B cell (primary cell): ENCODE measurements at places on chromosomes 12 and 14. TPM values are rescaled to one million over a fixed set of nuclear protein-coding genes. Genes with fewer than 3 reads are reported as not detected.
A peak's percentile ranks its signal among the peaks of the same experiment; 100 is the strongest.

The CLEC6A gene
- total RNA-seq, result not detected in 2 replicates

The PGF gene
- total RNA-seq, result 0.44 and 0.47 TPM in 2 replicates

The SERPINA9 gene
- 0.73 and 0.74 TPM in 2 replicates for total RNA-seq

The CLEC1B gene
- not detected in 2 replicates for total RNA-seq

DNA sequence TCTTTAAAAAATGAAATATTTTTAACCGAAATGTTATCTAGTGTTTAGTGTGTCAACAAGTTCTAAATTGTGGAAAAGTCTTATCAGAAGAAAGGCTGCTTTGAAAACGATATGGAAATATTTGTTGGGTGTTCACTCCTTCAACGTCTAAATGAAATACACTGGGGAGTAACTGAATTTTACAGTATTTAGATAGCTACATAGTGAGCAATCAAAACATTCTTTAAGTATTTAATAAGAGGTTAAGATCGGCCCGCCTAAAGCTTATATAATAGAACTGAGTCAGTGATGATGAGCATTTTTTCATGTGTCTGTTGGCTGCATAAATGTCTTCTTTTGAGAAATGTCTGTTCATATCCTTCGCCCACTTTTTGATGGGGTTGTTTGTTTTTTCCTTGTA is 228.3 kb downstream of the RAD51B start:
- no peaks in the 10 kb centered on the region for H3K27me3 ChIP-seq
- no peaks in the 10 kb centered on the region for H3K36me3 ChIP-seq
- H3K4me1 ChIP-seq, result no peaks in the 10 kb centered on the region
- no peak overlapping the region for H3K27ac ChIP-seq
- DNase-seq, result no peak

- DNase-seq, result no peak
- H3K27ac ChIP-seq, result no peak overlapping the region
- peaks cover 22% of the 10 kb centered on the region for H3K4me1 ChIP-seq
- no peak overlapping the region for H3K4me3 ChIP-seq
- no peaks in the 10 kb centered on the region for H3K27me3 ChIP-seq
Observed at GRCh38 chr12:94285943-94286582, 137.7 kb downstream of the PLXNC1 start.

GRCh38 chr14:59177262-59177661 is 11.2 kb upstream of the DAAM1 start:
- no peaks in the 10 kb centered on the region for H3K27me3 ChIP-seq
- H3K4me1 ChIP-seq, result peaks cover 12% of the 10 kb centered on the region
- no peak overlapping the region for H3K27ac ChIP-seq
- no peak for DNase-seq
- no peak overlapping the region for H3K4me3 ChIP-seq

DNA sequence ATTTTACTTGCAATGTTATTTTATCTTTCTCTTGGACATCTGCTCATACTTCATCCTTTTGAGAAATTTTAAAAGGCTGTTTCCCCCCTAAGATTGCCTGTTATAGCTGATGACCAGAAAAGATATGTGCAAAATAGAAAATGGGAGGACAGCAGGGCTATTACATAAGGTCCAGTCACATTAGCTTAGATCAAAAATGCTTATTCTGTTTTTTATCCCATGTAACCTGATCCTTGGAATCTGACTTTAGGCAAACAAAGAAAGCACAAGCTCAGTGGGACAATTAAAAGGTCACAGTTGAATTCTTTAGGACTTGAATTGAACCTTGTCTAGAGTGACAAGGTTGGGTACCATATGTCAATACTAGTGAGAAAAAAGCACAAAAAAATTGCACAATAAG is 65.1 kb upstream of the TRHDE start:
- H3K36me3 ChIP-seq, result no peaks in the 10 kb centered on the region
- no peak overlapping the region for H3K27ac ChIP-seq
- H3K4me1 ChIP-seq, result no peaks in the 10 kb centered on the region
- no peaks in the 10 kb centered on the region for H3K27me3 ChIP-seq

DNA sequence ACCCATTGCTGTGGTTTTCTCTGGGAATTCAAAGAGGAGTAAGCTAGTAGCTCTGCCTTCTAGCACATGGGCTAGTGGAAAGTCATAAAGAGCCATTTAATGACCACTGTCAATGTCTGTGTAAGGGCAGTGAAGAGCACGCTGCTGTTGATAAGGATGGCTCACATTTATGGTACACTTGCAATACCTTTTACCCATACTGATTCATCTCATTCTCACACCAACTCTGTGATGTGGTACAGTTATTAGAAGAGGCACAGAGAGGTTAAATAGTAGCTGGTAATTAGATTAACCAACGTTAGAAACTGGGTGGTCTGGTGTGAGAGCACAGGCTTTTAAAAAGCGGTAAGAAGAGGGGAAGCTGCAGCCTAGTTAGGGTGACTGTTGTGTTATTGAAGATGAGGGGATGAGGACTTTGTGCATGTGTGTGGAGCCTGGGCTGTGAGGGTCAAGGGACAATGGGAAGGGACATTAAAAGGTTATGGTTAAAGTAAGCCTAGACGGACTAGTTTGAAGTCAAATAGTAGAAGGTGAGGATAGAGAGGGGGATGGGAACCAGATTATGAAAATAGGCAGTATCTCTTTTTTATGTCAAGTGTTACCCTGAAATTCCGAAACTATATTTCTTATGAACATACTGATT is 25.2 kb downstream of the RASSF3 start:
- H3K4me3 ChIP-seq, result no peak overlapping the region
- no peaks in the 10 kb centered on the region for H3K27me3 ChIP-seq
- H3K36me3 ChIP-seq, result peaks cover 21% of the 10 kb centered on the region
- no peak overlapping the region for H3K27ac ChIP-seq
- H3K4me1 ChIP-seq, result peaks cover 51% of the 10 kb centered on the region
- DNase-seq, result no peak

DNA sequence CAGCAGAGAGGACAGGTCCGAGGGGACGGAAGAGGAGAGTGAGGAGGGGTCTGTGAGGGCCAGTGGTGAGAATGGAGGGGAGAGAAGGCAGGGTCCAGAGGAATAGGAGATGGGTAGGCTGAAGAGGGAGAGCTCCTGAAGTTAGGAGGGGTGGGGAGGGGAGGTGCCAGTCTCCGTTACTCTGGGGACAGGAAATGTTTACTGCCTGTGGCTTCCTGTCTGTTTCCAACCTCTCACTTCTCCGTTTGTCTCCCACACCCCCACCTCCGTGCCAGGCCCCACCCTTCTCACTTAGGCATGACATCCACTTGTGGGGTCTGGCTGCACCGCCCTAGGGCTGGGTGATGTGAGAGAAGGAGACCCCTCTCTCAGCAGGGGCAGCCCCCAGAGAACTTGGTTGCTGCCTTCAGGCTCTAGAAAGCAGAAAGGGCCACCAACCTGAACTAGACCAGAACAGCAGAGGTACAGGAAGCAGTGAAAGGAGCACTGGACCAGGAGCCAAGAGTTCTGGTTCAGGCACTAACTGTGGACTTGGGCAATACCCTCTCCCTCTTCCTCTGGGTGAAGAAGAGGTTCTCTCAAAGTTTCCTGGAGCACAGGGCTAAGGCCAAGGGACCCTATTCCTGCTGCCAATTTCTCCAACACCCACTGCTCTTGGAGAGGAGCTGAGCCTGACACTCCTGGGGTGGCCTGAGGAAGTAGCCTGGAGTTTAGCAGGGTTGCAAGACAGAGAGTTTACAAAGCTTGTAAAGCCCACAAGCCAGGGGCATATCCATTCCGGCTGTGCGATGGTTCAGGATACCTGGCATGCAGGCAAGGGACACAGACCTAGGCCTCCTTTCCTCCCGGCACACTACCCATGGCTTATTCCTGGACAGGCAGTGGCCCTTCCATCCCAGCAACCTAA is 5.5 kb downstream of the ITGA5 start:
- peaks cover 65% of the 10 kb centered on the region for H3K4me1 ChIP-seq
- no peaks in the 10 kb centered on the region for H3K27me3 ChIP-seq
- DNase-seq, result peak; percentile 73
- peak overlapping the region; percentile 57 for H3K4me3 ChIP-seq

DNA sequence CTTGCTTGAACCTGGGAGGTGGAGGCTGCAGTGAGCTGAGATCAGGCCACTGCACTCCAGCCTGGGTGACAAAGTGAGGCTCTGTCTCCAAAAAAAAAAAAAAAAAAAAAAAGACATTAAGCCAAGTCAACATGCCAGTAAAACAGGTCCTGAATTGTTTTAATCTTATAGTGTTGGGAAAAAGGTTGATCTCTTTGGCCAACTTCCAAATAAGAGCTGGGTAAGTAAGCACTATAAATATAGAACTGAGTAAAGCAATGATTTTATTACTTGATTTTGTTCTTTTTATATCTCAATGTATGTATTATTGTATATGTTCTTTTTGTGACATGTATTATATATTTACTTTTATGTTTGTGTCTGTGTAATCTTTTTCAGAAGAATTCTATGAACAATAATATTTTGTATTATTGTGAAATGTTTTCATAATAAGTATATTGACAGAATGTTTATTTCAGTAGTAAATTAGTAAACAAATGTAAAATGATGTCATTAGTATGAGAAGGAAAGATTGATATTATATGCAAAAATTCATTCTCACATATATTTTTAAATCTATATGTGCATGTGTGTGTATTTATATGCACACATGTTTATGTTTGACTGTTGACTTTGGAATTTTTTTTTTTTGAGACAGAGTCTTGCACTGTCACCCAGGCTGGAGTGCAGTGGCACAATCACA is 9.6 kb upstream of the AKAP6 start:
- no peak overlapping the region for H3K4me3 ChIP-seq
- H3K27me3 ChIP-seq, result no peaks in the 10 kb centered on the region
- no peaks in the 10 kb centered on the region for H3K4me1 ChIP-seq
- no peaks in the 10 kb centered on the region for H3K36me3 ChIP-seq

GRCh38 chr12:104560881-104561280 is 104.1 kb downstream of the CHST11 start:
- H3K27me3 ChIP-seq, result no peaks in the 10 kb centered on the region
- peaks cover 1% of the 10 kb centered on the region for H3K36me3 ChIP-seq
- H3K27ac ChIP-seq, result no peak overlapping the region
- no peak for DNase-seq

- no peak overlapping the region for H3K27ac ChIP-seq
- no peak overlapping the region for H3K4me3 ChIP-seq
- H3K27me3 ChIP-seq, result no peaks in the 10 kb centered on the region
- no peaks in the 10 kb centered on the region for H3K36me3 ChIP-seq
Observed at GRCh38 chr12:12181511-12181910, 85.3 kb downstream of the LRP6 start.

GRCh38 chr12:131065279-131065678 is 111.6 kb downstream of the ADGRD1 start:
- H3K27me3 ChIP-seq, result no peaks in the 10 kb centered on the region
- no peaks in the 10 kb centered on the region for H3K36me3 ChIP-seq
- H3K4me3 ChIP-seq, result no peak overlapping the region
- no peaks in the 10 kb centered on the region for H3K4me1 ChIP-seq
- no peak overlapping the region for H3K27ac ChIP-seq

DNA sequence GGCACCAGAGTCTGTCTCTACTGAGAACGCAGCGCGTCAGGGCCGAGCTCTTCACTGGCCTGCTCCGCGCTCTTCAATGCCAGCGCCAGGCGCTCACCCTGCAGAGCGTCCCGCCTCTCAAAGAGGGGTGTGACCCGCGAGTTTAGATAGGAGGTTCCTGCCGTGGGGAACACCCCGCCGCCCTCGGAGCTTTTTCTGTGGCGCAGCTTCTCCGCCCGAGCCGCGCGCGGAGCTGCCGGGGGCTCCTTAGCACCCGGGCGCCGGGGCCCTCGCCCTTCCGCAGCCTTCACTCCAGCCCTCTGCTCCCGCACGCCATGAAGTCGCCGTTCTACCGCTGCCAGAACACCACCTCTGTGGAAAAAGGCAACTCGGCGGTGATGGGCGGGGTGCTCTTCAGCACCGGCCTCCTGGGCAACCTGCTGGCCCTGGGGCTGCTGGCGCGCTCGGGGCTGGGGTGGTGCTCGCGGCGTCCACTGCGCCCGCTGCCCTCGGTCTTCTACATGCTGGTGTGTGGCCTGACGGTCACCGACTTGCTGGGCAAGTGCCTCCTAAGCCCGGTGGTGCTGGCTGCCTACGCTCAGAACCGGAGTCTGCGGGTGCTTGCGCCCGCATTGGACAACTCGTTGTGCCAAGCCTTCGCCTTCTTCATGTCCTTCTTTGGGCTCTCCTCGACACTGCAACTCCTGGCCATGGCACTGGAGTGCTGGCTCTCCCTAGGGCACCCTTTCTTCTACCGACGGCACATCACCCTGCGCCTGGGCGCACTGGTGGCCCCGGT is at the start of gene PTGDR:
PTGDR (plus strand) TSS at position 198 of the 778 bp plus-strand sequence; CDS start at position 315, 117 bp downstream.
- peaks cover 40% of the 10 kb centered on the region for H3K4me1 ChIP-seq
- H3K4me3 ChIP-seq, result no peak within 1 kb of the TSS
- no peak within 1 kb of the TSS for H3K27ac ChIP-seq
- DNase-seq, result peak; percentile 6
- no peaks in the 10 kb centered on the region for H3K27me3 ChIP-seq

GRCh38 chr14:91173904-91174303 is 60.0 kb downstream of the DGLUCY start:
- H3K27me3 ChIP-seq, result no peaks in the 10 kb centered on the region
- H3K4me1 ChIP-seq, result no peaks in the 10 kb centered on the region
- no peak overlapping the region for H3K27ac ChIP-seq
- no peak for DNase-seq
- peaks cover 69% of the 10 kb centered on the region for H3K36me3 ChIP-seq

GRCh38 chr14:61326146-61326545 is 4.8 kb downstream of the PRKCH start:
- no peaks in the 10 kb centered on the region for H3K36me3 ChIP-seq
- H3K4me3 ChIP-seq, result no peak overlapping the region
- no peak overlapping the region for H3K27ac ChIP-seq
- peaks cover 7% of the 10 kb centered on the region for H3K27me3 ChIP-seq

GRCh38 chr14:31894351-31894750 is 182.8 kb upstream of the ARHGAP5 start:
- no peak overlapping the region for H3K27ac ChIP-seq
- peaks cover 18% of the 10 kb centered on the region for H3K4me1 ChIP-seq
- H3K36me3 ChIP-seq, result no peaks in the 10 kb centered on the region
- H3K27me3 ChIP-seq, result no peaks in the 10 kb centered on the region
- H3K4me3 ChIP-seq, result no peak overlapping the region

GRCh38 chr12:71556875-71557274 is 106.8 kb downstream of the ZFC3H1 start:
- no peaks in the 10 kb centered on the region for H3K4me1 ChIP-seq
- H3K36me3 ChIP-seq, result no peaks in the 10 kb centered on the region
- DNase-seq, result no peak
- no peak overlapping the region for H3K4me3 ChIP-seq
- H3K27me3 ChIP-seq, result no peaks in the 10 kb centered on the region

GRCh38 chr14:94385553-94386057 is 2.8 kb downstream of the SERPINA1 start:
- no peaks in the 10 kb centered on the region for H3K4me1 ChIP-seq
- DNase-seq, result no peak
- no peak overlapping the region for H3K27ac ChIP-seq
- H3K4me3 ChIP-seq, result no peak overlapping the region
- H3K27me3 ChIP-seq, result no peaks in the 10 kb centered on the region
- no peaks in the 10 kb centered on the region for H3K36me3 ChIP-seq

GRCh38 chr12:53618275-53618674 is 7.9 kb downstream of the ATF7 start:
- peak overlapping the region; percentile 76 for H3K4me3 ChIP-seq
- no peak for DNase-seq
- no peaks in the 10 kb centered on the region for H3K27me3 ChIP-seq
- peak overlapping the region; percentile 78 for H3K27ac ChIP-seq
- peaks cover 8% of the 10 kb centered on the region for H3K36me3 ChIP-seq
